ENCODE measurements at places on chromosomes 12 and 14. TPM values are rescaled to one million over a fixed set of nuclear protein-coding genes. Genes with fewer than 3 reads are reported as not detected.
A peak's percentile ranks its signal among the peaks of the same experiment; 100 is the strongest.

GRCh38 chr14:72165229-72165698 is 233.0 kb downstream of the RGS6 start:
- no peak overlapping the region for H3K27ac ChIP-seq
- H3K36me3 ChIP-seq, result no peaks in the 10 kb centered on the region
- no peak overlapping the region for H3K4me3 ChIP-seq
- no peaks in the 10 kb centered on the region for H3K27me3 ChIP-seq
- H3K4me1 ChIP-seq, result no peaks in the 10 kb centered on the region

GRCh38 chr14:103111232-103111868 is 11.9 kb upstream of the TNFAIP2 start:
- no peak for DNase-seq
- H3K4me3 ChIP-seq, result no peak overlapping the region
- no peaks in the 10 kb centered on the region for H3K27me3 ChIP-seq
- peaks cover 14% of the 10 kb centered on the region for H3K4me1 ChIP-seq
- no peaks in the 10 kb centered on the region for H3K36me3 ChIP-seq
- peak overlapping the region; percentile 75 for H3K27ac ChIP-seq

GRCh38 chr14:103846543-103847450 is 578 bp downstream of the PPP1R13B start:
- peaks cover 6% of the 10 kb centered on the region for H3K4me1 ChIP-seq
- peak overlapping the region; percentile 81 for H3K4me3 ChIP-seq
- DNase-seq, result no peak
- peak overlapping the region; percentile 94 for H3K27ac ChIP-seq
- no peaks in the 10 kb centered on the region for H3K27me3 ChIP-seq
- no peaks in the 10 kb centered on the region for H3K36me3 ChIP-seq

GRCh38 chr14:40058901-40059897 is 627.0 kb upstream of the FBXO33 start:
- H3K4me3 ChIP-seq, result no peak overlapping the region
- DNase-seq, result no peak
- H3K27me3 ChIP-seq, result no peaks in the 10 kb centered on the region
- H3K4me1 ChIP-seq, result no peaks in the 10 kb centered on the region

- no peaks in the 10 kb centered on the region for H3K27me3 ChIP-seq
- H3K4me3 ChIP-seq, result no peak overlapping the region
- no peaks in the 10 kb centered on the region for H3K36me3 ChIP-seq
Measured at GRCh38 chr12:93192878-93193277, 184.8 kb upstream of the NUDT4 start.

- no peak overlapping the region for H3K27ac ChIP-seq
- no peak for DNase-seq
- H3K36me3 ChIP-seq, result no peaks in the 10 kb centered on the region
- no peak overlapping the region for H3K4me3 ChIP-seq
- H3K27me3 ChIP-seq, result peaks cover 9% of the 10 kb centered on the region
Measured at GRCh38 chr14:104146651-104147345, 8.4 kb downstream of the KIF26A start.

GRCh38 chr14:72737560-72737943 is 156.3 kb downstream of the DPF3 start:
- no peak overlapping the region for H3K4me3 ChIP-seq
- DNase-seq, result no peak
- no peak overlapping the region for H3K27ac ChIP-seq
- no peaks in the 10 kb centered on the region for H3K36me3 ChIP-seq
- no peaks in the 10 kb centered on the region for H3K27me3 ChIP-seq

DNA sequence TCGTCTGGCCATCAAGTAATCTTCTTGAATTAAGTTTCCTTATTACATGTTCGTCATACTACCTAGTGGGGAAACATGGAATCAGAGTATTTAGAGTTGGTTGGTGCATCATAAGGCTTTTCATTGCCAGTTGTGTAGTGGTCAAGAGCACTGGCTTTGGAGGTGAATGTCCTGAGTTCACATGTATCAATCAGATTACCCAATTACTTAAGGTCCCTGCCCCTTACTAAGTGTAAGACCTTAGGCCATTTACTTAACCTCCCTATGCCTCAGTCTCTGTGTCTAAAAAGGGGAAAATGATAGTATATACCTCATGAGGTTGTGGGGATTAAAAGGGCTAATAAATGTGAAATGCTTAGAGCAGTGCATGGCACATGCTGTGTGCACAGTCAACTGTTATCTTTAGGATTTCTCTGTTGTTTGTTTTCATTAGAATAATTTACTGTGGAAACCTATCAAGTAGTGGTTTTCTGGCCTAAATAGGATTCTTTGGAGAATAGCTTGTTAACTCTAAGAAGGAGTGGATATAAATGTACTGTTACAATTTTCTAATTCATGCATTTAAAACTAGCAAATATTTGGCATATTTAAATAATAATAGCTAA is 27.0 kb downstream of the MSRB3 start:
- H3K27ac ChIP-seq, result no peak overlapping the region
- H3K36me3 ChIP-seq, result no peaks in the 10 kb centered on the region
- H3K4me3 ChIP-seq, result no peak overlapping the region

Gene CEP170B
- total RNA-seq, result 13.8 TPM

Gene CDK4
- total RNA-seq, result 105 TPM

Gene CACNA2D4
- total RNA-seq, result 10.2 TPM

Gene ACAD10
- total RNA-seq, result 18.7 TPM
